ENCODE measurements at places on chromosomes 12 and 14. TPM values are rescaled to one million over a fixed set of nuclear protein-coding genes. Genes with fewer than 3 reads are reported as not detected.

Gene KRT85
- not detected for total RNA-seq

Gene GPR84
- total RNA-seq: not detected

Gene NRXN3
- 0.92 TPM for total RNA-seq

Gene CCDC88C
- 40.6 TPM for total RNA-seq

Gene P2RX7
- 4.2 TPM for total RNA-seq

Gene CTSG
- total RNA-seq: not detected

Gene AMDHD1
- not detected for total RNA-seq

Gene KRT73
- total RNA-seq: not detected

Gene LRP1-AS
- total RNA-seq: not detected

DNA sequence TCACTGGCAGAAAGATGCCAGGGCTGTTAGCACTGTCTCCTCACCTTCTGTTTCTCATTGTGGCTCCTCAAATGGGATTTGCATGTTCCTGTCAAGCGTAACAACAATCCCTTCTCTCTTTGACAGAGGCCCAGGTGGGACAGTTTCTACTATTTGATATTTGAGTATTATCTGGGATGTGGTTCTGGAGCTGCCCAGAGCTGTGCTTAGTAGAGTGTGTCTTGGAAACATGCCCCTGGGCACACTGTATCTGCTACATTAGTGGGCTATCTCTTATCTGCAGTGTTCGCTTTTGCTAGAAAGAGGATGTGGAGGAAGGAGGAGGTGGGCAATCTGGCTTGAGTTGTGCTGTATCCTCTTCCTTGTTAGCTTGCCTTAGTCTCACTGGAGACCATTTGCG is 3.8 kb upstream of the ACADS start:
- no peak for DNase-seq

GRCh38 chr14:102872020-102872419 is 50.4 kb upstream of the AMN start:
- DNase-seq: no peak

GRCh38 chr12:108307006-108307405 is 32.1 kb downstream of the CMKLR1 start:
- no peak for DNase-seq

DNA sequence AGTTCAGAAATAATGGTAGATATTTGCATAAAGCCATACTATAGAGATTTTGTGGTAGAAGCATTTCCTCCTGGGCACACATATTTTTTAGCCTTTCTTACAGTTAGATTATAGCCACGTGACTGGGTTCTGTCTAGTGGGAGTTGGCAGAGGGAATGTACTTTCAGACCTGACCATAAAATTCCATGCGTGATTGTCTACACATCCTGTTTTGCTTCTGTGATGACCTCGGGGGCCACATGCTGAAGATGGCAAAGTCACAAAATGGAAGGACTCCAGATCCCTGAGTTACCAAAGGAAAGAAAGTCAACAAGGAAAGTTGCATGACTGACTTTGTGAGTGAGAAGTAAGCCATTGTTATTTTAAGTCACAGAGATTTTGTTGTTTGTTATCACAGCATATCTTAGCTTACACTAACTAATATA is 14.6 kb upstream of the MIA2 start:
- DNase-seq: peak; percentile 64

- DNase-seq: no peak
These were observed 1006.9 kb downstream of the VRK1 start for GRCh38 chr14:97804056-97804455.

GRCh38 chr12:112270673-112271072 is 111.6 kb downstream of the HECTD4 start:
- no peak for DNase-seq

GRCh38 chr12:114396153-114396868 is 9.6 kb downstream of the TBX5 start:
- DNase-seq: no peak

GRCh38 chr14:38882533-38882932 is 220.5 kb downstream of the SEC23A start:
- DNase-seq: no peak

DNA sequence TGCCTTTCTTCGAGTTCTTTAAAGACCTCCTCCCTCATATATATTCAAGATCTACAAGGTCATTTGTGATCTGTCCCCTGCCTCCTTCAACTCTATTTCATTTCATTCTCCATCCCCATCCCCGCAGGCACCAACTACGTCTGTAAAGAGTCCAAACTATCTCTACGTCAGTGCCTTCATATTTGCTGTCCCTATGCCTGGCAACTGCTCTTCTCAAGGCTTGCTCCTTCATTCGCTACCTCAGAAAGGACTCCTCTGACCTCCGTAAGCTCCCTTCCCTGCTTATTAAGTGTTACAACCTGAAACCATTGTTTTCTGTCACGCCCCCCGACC is 650 bp downstream of the LLPH start:
- DNase-seq: no peak

GRCh38 chr12:25459541-25459951 is 93.5 kb downstream of the LMNTD1 start:
- no peak for DNase-seq

- no peak for DNase-seq
These were observed 112.8 kb upstream of the IGF1 start for GRCh38 chr12:102593134-102593533.

DNA sequence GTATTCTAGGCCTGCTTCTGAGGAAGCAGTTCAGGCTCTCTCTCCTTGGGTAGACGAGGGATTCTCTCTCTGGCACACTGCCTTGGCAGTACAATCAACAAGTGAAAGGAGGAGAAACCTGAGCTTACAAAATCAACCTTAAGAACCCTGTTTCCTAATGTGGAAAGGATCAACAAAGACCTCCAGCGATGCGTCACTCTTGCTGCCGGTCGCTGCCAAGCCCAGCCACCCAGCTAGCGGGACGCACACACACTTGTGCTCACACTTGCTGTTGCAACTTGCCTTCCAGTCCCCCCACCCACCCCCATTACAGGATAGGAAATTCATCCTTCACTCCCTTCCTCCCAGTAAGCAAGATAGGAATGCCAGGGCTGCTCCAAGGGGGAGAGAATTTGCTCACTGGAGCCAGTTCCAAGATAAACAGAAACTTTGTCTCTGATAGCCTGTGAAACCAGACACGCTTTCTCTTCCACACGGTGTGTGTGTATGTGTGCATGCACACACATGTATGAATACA is 144.3 kb downstream of the BCL11B start:
- DNase-seq: no peak

DNA sequence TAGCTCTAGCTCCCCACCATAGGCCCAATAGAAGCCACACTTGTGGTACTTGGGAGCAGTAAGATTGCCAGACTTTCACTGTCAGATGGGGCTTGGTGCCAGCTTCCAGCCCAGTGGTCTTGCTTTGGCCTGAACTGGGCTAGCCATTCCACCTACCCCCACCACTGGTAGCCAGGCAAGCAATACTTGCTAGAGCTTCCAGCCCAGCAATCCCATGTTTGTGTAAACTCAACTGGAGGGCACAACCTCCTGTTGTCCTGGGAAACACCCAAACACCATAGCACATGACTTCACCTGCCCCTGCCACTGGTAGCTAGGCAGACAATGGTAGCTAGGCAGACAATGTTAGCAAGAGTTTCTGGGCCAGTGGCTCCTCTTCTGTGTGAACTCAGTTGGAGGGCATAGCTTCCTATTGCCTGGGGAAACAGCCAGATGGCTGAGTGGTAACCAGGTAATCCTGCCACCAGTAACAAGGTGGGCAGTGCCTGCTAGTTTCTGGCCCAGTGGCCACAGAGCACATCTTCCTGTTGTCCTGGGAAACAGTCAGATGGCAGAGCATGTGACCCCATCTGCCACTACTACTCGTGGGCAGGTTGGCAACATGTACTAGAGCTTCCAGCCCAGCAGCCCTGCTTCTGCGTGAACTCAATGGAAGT is 5.6 kb upstream of the OR6C76 start:
- no peak for DNase-seq

DNA sequence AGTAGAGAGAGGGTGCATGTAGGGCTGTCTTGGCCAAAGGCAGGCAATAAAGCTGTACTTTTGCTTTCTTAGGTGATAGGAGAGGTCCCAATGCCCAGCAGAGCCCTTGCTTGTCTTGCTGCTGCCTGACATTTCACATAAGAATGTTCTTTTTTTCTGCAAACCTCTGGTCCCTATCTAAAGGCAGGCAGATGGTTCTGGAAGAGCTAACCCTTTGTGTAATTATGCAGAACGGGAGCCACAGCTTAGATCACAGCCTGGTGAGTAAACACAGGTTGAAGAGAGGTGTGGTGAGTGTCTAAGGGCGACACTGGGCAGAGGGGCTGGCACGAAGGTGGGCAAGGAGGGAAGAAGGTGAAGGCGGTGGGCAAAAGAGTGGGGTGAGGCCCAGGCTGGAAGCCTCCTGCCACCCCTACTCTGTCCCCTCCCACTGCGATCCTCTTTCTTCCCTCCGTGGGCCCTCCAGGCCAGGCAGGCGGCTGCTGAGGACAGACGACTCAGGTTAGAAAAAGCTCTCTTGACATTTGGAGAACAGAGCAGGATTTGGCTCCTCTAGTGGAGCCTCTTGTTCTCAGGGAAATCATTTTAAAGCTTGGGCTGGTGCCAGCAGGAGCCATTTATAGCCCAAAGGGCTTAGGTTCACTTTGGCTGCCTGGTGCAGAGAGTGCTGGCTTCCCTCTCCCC is 42.8 kb downstream of the PRMT8 start:
- DNase-seq: no peak

GRCh38 chr12:133234971-133235370 is 706 bp downstream of the ANHX start:
- no peak for DNase-seq

- no peak for DNase-seq
These were observed 223.2 kb downstream of the KTN1 start for GRCh38 chr14:55802986-55803872.

GRCh38 chr14:97798176-97798575 is 1001.0 kb downstream of the VRK1 start:
- DNase-seq: no peak

DNA sequence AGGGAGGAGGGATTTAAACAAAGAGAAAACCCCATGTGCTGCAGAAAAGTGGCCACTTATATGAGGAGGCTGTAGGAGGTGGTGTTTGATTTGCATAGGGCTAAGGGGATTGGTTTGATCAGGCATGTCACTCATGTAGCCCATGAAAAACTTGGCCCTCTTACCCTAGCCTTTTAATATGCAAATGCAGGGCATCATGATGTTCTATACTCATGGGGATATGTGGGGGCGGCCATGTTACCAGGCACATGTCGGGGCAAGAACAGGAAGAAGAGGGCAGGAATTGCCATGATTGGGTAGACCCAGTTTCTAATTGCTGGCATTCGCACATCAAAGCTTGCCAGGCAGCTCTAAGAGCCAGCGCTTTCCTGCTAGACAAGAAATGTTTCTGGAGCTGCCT is 28.8 kb downstream of the KLRK1 start:
- DNase-seq: no peak

DNA sequence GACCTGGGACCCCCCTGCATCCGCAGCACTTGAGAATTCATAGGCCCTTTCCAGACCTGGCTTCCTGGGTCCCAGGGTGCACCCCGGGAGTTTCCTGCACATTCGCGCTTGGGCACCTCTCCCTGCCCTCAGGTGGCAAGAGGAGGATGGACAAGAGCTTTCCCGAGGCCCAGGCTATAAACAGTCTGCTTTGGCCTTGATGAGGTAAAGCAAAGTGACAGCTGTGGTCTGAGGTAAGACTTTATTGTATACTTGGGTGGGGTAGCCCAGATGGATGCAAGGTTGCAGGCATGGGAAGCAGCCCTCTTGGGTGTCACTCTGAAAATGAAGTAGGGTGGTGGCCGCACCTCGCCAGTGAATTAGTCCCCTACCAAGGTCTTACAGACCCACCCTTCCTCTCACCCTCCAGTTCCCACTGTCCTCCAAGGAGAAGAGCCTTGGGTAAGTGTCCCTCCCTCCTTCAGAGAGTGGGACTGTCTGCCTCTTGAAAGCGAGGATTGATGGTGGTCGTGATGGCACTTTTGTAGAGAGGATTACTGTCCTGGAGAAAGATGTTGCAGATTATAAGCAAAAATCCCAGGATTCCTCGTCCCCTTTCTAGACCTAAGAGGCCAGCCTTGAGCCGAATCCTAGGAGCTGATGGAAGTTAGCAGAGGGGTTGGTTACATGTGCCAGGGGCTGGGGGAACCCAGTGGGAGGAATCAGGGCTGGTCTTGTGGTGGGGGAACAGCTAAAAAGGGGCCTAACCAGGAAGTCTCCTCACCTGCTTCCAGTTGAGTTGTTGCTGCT is 10.6 kb upstream of the CSAD start:
- DNase-seq: no peak

GRCh38 chr12:25959071-25959961 is 834 bp downstream of the RASSF8 start:
- DNase-seq: peak; percentile 18

DNA sequence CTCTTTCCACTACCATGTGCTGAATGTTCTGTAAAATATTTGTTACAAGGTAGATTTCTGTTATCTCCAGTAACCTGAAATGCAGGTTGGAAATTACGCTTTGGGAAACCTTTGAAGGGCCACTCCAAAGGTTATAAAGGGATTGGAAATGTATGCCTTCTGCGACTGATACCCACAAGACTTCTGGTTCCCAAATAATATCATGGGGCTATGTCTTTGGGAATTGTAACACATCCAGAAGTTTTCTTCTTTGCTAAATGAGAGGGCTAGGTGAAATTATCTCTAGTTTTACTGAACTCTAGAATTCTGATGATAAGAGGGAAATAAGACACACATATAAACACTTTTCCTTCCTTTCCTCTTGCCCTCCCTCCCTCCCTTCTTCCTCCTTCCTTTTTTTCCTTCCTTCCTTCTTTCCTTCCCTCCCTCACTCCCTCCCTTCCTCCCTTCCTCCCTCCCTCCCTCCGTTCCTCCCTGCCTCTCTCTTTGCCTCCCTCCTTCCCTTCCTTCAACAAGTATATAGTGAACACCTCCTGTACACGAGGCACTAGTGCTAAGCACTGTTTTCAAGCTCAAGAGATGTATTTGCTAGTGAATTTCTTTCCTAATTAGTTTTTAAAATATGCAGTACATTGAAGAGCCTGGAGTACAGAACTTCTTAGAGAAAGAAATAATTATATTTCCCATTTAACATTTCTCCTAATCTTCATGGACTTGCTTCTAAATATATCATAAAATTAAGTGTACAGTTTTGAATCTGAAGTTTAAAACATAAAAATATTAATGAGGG is 10.1 kb downstream of the HMGA2 start:
- no peak for DNase-seq

DNA sequence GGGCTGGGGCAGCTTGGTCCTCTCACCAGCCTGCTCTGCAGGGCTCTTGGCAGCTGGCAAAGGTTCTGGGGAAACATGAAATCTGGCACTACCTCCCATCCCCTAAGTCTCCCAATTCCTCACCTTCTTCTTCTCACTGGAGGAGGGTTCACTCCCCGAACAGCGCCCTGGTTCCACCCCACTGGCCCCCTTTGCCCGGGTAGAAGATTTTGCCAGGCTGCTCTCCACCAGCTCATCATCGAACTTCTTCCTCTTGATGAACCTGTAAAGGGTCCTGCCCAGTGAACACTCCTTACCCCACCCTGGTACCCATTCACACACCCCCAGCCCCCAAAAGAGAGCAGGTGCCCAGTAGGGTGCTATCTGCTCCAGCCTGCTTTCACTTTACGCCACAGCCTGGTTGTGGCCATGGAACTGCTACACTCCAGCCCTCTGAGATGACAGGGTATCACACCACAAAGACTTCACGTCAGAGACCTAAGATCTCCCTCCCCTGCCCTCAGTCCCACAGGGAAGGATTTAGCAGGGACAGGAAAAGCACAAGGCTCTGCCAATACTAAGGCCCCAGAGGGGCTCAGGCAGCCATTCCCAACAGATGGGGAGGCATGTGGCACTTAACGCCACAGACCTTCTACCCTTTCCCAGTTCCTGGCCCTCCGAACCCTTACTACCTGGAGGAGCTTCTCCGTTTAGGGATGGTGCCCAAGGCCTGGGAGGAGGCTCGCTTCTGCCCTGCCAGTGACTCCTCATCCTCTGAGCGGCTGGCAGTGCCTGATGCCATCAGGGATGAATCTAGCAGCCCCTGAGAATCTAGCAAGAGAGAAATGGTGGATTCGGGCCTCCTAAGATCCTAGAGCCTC is 2.3 kb downstream of the MCRS1 start:
- no peak for DNase-seq

All from glomerular endothelial cell (primary cell).